Lower leg skin (tissue), 4 donors: ENCODE measurements at places on chromosomes 3 and 15. TPM values are rescaled to one million over a fixed set of nuclear protein-coding genes. Genes with fewer than 3 reads are reported as not detected.

The ZDHHC19 gene
- total RNA-seq: not detected

The REC114 gene
- total RNA-seq: not detected

The PCYT1A gene
- 144 TPM for total RNA-seq

The RAB6B gene
- total RNA-seq: 0.78 TPM

The GPR87 gene
- total RNA-seq: 24.2 TPM

The APOD gene
- 262 TPM for total RNA-seq

The SORD gene
- total RNA-seq: 87.9 TPM

The ADGRG7 gene
- not detected for total RNA-seq

The CCNB2 gene
- 7.6 TPM for total RNA-seq

The P2RY14 gene
- total RNA-seq: 3.2 TPM

The MOBP gene
- total RNA-seq: not detected

The MYO9A gene
- 50.8 TPM for total RNA-seq

The SENP8 gene
- total RNA-seq: 0.38 TPM

The MST1 gene
- total RNA-seq: 12.9 TPM

The TAGLN3 gene
- not detected for total RNA-seq

The DUOX1 gene
- total RNA-seq: 136 TPM

The SIDT1 gene
- total RNA-seq: 0.19 TPM

The SPATA12 gene
- not detected for total RNA-seq

The CCR3 gene
- 0.55 TPM for total RNA-seq

The SI gene
- not detected for total RNA-seq

The GOLGA6L24 gene
- total RNA-seq: not detected

The FES gene
- 16.9 TPM for total RNA-seq

The P2RY13 gene
- 0.76 TPM for total RNA-seq

The FGF7 gene
- total RNA-seq: 15.1 TPM

The CCR9 gene
- 0.25 TPM for total RNA-seq

The LOXL1 gene
- total RNA-seq: 4.6 TPM

The ACTC1 gene
- 1.3 TPM for total RNA-seq

The DGKG gene
- total RNA-seq: 1.6 TPM

The PRR20G gene
- not detected for total RNA-seq

The RASGRP1 gene
- total RNA-seq: 20.6 TPM

The NUP210 gene
- 8.2 TPM for total RNA-seq

The LIPC gene
- not detected for total RNA-seq

The P2RY12 gene
- total RNA-seq: 0.46 TPM
